HFFc6 (cell line): ENCODE measurements at places on chromosomes 2 and 18.
A peak's percentile ranks its signal among the peaks of the same experiment; 100 is the strongest.

- no peak for DNase-seq
These were observed at the start of gene SLC25A52 for GRCh38 chr18:31760695-31761094. SLC25A52 (minus strand) TSS chr18:31760880; CDS start chr18:31760661, 219 bp downstream.

DNA sequence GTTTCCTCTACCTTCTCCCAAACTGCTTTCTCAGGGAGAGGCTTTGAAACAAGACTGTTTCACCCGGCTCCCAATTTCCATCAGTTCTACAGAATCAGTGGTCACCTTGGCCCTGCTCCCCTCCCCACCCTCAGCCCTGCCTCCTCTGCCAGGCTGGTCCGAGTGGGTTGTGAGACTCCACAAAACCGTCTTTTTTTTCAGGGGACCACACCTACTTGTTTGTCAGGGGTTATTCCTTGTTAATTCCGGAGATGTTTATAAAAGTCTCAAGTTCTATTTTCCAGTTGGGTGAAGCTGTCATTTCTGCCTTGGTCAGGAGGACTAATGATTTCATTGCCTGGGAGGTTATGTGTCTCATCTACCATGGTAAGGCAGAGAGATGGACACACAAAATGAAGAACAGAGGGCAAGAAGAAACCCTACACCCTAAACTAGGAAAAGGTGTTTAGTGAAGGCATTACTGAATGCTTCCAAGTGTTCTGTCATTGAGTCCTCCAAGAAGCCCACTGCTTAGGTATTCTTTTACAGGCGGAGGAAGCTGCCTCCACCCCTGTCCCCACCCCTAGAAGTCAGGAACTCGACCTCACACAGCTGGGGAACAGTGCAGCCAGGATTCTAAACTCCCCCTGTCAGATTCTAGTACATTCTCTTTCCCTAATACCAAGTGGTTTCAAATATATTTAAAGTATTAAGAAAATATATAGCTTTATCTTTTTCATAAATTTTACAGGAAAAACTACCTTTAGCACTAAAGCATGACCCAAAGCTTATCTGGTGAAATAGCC, 46.3 kb downstream of the COPS8 start:
- DNase-seq = no peak

GRCh38 chr2:207123335-207123744, 42.4 kb downstream of the KLF7 start:
- no peak for DNase-seq

DNA sequence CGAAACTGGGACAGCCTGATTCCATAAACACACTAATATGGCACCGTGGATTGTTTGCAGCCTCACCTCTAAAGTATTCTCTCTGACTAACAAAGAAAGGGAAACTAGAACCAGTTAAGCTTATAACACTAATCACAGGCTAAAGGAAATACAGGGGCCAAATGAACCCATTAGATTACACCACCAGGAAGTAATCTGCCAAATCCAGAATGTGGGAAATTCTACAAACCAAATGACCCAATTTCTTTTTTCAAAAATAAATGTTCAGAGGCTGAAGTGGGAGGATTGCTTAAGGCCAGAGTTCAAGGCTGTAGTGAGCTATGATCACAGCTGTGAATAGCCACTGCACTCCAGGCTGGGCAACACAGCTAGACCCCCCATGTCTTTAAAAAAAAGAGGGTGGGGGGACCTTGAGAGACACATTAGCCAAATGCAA, 1.5 kb upstream of the MPPE1 start:
- peak; percentile 35 for DNase-seq

- no peak for DNase-seq
These were observed 144.0 kb downstream of the TMEM163 start for GRCh38 chr2:134574611-134575330.

DNA sequence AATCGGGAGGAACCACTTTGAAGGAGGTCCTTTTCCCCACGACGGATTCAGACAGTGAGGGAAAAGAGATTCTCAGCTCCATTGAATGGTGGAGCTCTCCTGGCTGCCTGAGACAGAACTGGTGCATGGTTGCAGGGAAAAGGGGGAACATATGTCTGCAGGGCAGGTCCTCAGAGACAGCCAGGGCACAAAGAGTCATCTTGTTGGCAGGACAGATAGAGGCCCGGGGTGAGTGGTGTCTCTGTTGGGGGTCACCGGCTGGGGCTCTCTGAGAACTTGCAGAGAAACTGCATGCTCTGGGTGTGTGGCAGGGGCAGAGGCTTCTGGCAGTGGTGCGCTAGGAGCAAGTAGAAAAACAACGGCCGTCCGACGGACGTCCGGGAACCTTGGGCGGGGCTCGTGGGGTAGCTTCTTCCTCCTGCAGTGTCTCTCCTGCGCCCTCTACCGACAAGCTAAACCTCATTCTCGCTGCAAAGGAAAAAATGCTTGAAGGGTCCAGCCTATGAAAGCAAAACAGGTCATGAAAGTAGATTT, 94.3 kb downstream of the CDCA7 start:
- DNase-seq = peak; percentile 6

GRCh38 chr2:197464175-197464574, 10.8 kb downstream of the COQ10B start:
- DNase-seq = no peak

GRCh38 chr2:150809103-150809502, 321.6 kb upstream of the RND3 start:
- no peak for DNase-seq

DNA sequence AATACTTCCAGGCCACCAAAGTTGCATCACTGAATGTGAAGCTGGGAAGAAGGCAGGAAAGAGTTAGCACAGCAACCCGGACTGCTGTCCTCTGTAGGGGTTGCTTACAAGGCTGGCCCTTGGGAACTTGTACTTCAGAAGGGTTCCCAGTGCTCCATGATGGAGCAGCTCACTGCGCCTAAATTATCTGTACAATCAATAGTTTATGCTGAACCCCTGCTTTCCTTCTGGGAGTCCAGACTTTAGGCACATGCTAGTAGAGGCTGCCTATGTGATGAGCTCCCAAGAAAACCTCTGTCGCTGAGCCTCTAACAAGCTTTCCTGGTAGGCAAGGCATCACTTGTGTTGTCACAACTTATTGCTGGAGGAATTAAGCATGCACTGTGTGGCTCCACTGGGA, 34.3 kb downstream of the XDH start:
- DNase-seq = no peak

DNA sequence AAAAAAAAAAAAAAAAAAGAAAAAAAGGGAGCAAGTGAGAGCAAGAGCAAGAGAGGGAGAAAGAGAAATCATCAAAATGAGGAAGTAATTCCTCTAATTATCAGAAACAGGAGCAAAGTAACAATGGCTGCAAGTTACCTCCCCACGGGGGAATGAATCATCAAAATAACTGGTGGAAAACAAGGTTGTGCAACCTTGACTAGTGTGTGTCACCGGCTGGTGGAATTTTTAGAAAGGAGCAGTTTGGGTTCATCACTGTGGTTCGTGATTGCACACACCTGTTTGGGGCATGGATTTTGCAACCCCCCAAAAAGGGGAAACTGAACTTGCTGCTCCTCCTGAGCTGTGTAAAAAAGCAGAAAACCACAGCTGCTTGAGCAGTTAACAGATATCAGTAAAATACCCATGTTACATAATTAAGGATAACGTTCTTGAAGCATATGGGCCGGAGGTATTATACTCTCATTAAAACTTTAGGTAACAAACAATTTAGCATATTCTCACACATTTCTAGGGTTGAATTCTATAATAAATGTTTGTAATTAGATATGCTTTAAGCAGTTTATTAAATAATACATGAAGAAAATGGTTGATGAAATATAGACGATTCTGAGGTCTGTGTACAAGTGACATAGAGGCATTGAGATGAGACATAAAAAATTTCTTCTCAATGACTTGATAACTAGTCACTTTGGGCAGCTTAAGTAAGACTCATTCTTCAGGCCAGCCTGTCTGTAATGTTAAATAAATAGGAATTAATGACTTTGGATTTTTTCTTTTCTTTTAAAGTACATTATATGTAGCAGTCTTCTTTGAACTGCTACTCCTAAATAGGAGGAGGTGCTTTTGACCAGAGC, 184.2 kb upstream of the ZEB2 start:
- peak; percentile 52 for DNase-seq
